ENCODE measurements at places on chromosomes 7 and 10.
A peak's percentile ranks its signal among the peaks of the same experiment; 100 is the strongest.

DNA sequence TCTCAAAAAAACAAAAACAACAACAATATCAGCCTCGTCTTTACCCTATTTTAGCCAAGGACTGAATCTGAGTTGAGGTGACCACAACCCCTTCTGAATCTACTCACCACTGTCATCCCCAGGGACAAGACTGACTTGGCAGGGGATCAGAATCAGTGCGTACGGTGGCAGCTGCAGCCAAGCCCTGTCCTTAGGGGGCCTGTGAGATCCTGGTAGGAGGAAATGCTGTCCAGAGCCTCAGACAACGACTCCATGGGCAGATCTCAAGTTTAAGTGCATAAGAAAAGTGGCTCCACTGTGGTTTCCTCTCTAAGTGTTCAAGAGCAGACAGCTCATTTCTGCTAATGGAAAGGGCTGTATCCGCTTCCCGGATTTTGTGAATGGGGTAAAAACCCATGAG lies 22.4 kb upstream of the CYTH3 start:
- DNase-seq, result no peak

DNA sequence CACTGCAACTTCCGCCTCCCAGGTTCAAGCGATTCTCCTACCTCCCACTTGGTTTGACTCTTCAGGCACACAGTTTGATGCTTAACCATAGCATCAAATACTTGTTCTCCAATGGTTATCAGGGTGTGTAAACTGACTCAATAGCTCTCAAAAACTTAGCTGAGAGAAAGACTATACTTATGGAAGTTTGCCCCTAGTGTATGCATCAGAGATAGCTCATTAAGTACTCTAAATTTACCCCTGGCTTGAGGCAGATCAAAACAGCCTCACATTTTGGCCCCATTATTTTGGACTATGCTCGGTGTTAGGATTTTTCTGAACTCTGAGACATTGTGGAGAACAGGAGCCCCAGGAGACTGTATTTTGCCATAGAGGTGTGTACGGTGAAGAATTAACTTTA lies 40.8 kb upstream of the SLC35B4 start:
- DNase-seq, result no peak

DNA sequence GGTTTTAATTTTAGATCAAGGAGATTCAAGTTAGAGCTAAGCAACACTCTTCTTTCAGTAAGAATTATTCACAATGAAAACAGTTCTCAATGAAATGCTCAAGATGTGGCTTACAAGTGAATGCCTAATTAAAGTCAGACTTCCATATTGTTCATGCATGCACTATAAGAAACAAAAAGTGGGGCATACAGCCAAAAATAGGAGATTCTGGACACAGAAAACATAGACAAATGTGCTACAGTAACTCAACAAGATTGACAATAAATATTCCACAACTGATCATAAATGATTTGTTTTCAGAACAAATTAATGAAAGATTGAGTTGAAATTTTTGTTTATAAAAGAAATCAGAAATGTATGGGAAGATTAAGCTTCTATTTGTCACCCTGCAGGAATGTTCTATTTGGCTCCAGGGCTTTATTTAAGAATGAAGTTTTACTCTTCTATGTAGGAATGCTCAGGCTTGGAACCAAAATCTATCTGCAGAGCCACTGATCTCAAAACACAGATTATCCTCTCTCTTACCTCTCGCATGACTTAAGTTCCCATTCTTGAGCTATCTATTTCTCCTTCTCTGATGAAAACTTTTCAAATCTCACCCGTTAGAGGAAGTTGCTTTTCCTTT lies 89.0 kb upstream of the PIP4K2A start:
- DNase-seq, result no peak

DNA sequence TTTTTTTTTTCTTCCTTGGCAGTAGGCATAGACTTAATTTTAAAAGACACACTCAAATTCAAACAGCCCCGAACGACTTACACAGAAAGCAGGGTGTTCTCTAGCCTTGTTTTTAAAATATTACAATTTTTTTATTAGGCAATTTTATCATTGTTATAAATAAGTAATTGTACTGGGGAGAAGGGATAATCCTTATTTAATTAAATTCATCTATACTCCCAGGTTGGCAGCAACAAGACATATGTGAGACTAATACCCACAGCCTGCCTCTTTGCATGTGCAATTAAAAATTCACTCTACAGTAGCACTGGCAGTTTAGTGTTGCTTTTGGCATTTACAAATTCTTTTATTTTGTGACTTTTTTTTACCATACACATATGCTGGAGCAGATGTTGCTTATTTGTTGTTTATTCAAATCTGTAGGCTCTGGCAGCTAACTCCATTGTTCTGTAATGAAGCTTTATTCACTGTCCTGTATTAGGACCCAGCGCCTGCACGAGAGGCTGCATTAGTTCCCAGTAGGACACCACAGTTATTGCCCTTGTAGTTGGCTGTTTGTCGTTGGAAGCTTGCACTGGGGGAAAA lies 84.9 kb upstream of the PPP1R17 start:
- no peak for DNase-seq

- no peak for DNase-seq
These were observed 16.2 kb upstream of the PAX2 start for GRCh38 chr10:100728928-100729861.

GRCh38 chr10:123573236-123574108 lies 92.7 kb upstream of the GPR26 start:
- no peak for DNase-seq

- no peak for DNase-seq
These were observed 57.1 kb upstream of the RHOBTB1 start for GRCh38 chr10:61000769-61001730.

- no peak for DNase-seq
These were observed 17.4 kb downstream of the KPNA7 start for GRCh38 chr7:99190359-99191009.

DNA sequence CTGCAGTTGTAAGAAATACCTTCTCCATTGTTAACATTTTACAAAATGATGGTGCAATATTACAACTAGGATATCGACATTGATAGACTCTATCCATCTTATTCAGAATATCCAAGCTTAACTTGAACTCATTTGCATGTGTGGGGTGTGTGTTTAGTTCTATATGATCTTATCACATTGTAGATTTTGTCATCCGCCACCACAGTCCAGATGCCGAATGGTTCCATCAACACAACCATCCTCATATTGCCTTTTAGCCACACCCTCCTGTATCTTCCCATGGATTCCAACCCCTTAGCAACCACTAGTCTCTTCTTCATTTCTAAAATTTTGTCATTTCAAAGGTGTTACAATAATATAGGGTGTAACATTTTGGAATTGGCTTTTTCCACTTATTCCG lies 452.9 kb upstream of the AKR1E2 start:
- DNase-seq, result no peak

- DNase-seq, result no peak
These were observed 157.3 kb downstream of the PCLO start for GRCh38 chr7:83005410-83005809.

- no peak for DNase-seq
These were observed 5.8 kb upstream of the C10orf71 start for GRCh38 chr10:49293208-49293603.

- DNase-seq, result no peak
These were observed 54.4 kb downstream of the PRKCQ start for GRCh38 chr10:6525599-6526165.

GRCh38 chr7:18474944-18475343 lies 20.6 kb upstream of the HDAC9 start:
- no peak for DNase-seq

- DNase-seq, result no peak
These were observed 468.8 kb upstream of the AUTS2 start for GRCh38 chr7:69129524-69129923.

GRCh38 chr7:117084286-117084685 lies 131.0 kb downstream of the ST7 start:
- no peak for DNase-seq

GRCh38 chr7:31788445-31788844 lies 101.4 kb downstream of the PPP1R17 start:
- no peak for DNase-seq

DNA sequence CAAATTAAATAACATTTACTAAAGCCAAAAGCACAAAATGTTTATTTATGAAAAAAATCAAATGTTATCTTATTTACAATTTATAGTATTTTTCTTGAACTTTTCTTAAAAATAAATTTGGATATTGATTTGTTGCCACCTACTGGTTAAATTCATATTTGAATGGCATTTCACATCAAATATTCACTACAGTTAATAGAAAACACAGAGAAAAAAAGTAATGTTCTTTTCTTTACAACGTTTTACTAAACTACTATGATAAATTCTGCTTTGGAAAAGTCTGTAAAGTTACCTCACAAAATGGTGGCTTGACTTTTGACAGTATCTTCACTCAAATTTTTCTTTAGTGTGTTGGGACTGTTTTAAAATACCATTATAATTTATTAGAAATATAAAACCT lies 52.7 kb downstream of the SRPK2 start:
- DNase-seq, result no peak

- DNase-seq, result no peak
These were observed 29.9 kb downstream of the KAZALD1 start for GRCh38 chr10:101091546-101092290.

DNA sequence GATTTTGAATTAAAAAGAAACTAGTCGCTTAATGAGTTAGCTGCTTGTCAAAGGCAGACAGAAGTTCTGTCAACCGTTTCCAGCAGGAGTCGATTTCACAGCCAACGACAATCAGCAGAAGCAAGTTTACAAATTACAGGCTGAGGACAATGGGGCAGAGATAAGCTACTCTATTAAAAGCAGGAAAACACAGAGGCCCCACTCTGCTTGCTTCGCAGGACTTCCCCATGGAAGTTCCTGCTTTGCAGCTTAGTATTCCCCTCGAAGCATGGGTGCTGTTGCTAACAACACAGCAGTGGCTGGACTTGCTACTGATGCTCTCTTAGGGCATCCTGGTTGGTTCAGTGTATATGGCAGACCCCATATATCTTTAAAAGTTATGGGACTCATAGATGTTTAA lies 50.8 kb upstream of the KLF6 start:
- DNase-seq, result no peak

- no peak for DNase-seq
These were observed 121.0 kb downstream of the CUL2 start for GRCh38 chr10:34969171-34969570.

- DNase-seq, result no peak
These were observed 685.3 kb upstream of the GALNT17 start for GRCh38 chr7:70446448-70447143.

- peak; percentile 79 for DNase-seq
These were observed at the start of gene ZNF107 for GRCh38 chr7:64665980-64666662. TSS of gene ZNF107 (plus strand) at chr7:64666133. CDS start at chr7:64666283, 150 bp downstream.

DNA sequence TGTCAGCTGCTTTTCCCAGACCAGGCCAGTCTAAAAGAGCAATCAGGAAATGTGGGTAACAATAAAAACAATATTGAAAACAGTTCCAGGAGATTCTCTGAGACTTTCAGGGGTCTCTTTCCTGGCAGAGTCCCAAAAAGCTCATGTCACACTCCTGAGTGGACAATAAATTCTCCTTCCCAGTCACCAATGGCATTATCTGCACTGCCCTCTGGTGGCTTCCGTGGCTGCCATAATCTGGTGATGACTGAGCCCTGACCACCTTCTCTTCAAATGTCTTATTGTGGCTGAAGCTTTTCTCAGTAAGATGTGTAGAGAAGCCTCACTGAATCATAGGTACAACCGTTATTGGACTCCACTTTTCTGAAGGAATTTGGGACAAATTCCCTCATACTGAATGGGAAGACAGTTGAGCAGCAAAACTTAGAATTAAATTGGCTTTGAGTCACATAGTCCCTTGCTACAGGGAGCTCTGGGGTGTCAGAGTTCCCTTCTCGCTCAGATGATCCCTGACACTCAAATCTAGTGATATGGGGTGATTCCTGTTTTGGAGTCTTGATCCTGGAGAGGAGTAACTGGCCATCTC lies 24.4 kb upstream of the ASAH2 start:
- no peak for DNase-seq

DNA sequence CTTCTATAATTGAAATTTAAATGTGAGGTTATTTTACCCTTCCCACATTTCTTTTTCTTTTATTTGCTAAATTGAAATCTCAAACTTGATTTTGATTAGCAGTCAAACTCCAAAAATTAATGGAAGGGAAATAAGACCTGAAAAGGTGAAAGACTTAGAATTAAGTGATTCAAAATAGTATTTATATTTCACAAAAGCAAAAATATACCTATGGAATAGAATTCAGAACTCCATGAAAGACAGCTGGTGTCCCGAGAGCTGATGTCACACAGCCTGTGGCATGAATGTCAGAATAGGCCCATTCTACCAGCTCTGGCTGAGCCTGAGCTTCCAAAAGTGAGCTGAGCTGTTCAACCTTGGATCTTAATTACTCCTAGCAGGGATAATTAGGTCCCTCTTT lies at the start of gene FAM24A:
Gene FAM24A (plus strand): TSS at position 301 of the 400 bp plus-strand sequence. CDS start 1,025 bp downstream, outside the sequence.
- DNase-seq, result no peak

DNA sequence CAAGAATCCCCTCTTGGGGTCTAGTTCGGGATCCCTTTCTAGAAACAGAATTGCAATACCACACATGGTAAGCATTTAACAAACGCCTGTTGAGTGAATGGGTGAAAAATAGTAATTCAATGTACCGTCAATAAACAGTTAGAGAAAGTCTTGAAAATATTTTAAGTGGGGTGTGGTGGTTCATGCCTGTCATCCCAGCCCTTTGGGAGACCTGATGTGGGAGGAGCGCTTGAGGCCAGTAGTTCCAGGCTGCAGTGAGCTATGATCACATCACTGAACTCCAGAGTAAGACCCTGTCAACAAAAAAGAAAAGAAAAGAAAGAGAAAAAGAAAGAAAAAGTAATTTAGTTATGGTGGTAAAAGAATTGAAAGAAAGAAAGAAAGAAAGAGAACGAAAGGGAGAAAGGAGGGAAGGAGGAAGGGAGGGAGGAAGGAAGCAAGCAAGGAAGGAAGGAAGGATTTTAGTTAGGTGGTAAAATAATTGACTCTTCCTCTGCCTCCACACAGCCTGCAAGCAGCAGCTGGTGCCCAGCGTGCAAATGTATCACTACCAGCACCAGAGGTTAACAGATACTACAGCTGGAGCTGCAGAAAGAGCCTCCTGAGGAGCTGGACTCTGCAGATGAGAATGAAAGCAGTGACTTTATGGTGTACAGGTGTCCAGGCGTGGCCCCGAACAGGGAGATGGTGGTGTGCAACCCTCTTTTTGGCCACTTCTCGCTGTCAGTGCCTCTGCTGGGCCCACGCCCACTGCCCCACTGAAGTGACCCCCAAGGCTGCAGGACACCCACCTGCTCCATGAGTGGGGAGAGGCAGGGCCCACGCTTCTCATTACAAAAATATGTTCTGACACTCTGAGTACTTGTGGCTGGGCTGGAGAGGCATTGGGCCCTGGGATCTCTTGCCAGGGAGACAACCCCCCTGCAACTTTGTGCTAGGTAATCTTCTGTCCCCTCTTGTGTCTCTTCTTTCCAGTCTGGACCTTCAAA lies 135.4 kb downstream of the BAMBI start:
- no peak for DNase-seq

- DNase-seq, result no peak
These were observed 67.6 kb downstream of the CAV1 start for GRCh38 chr7:116592445-116592844.

- DNase-seq, result no peak
These were observed 9.3 kb downstream of the ZNF277 start for GRCh38 chr7:112215787-112216186.

DNA sequence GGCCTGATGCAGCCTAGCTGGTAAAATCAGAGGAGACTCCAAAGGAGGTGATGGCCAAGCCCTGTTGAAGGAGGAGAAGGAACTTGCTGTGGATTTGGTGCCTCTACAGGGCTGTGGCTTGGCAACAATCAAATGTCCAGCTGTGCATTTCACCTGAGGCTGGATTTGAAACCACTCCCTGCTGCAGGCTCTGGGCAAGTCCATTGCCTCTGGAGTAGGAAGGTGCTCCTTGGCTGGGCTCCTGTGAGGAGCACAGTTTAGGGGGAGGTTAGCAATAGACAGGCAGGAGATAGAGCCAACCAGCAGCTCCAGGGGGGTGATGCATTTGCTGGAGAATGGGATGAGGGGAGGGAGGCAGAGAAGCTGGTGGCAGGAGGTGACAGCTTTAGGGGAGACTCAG lies 26.5 kb downstream of the CDH23 start:
- DNase-seq, result no peak
